Activated CD4-positive, alpha-beta memory T cell treated with anti-CD3 and anti-CD28 coated beads for 36 hours (primary cell): ENCODE measurements at places on chromosomes 1 and 21. TPM values are rescaled to one million over a fixed set of nuclear protein-coding genes. Genes with fewer than 3 reads are reported as not detected.
A peak's percentile ranks its signal among the peaks of the same experiment; 100 is the strongest.

The LRRC71 gene
- total RNA-seq = not detected

The RIMS3 gene
- 4.0 TPM for total RNA-seq

The NRIP1 gene
- 5.4 TPM for total RNA-seq

- no peaks in the 10 kb centered on the region for H3K27me3 ChIP-seq
- DNase-seq = no peak
- peaks cover 7% of the 10 kb centered on the region for H3K36me3 ChIP-seq
Observed at GRCh38 chr1:110786802-110787327, 86.1 kb upstream of the CD53 start.

The S100A14 gene
- 0.26 TPM for total RNA-seq

The FCRLB gene
- not detected for total RNA-seq

The RGS5 gene
- total RNA-seq = 3.7 TPM

DNA sequence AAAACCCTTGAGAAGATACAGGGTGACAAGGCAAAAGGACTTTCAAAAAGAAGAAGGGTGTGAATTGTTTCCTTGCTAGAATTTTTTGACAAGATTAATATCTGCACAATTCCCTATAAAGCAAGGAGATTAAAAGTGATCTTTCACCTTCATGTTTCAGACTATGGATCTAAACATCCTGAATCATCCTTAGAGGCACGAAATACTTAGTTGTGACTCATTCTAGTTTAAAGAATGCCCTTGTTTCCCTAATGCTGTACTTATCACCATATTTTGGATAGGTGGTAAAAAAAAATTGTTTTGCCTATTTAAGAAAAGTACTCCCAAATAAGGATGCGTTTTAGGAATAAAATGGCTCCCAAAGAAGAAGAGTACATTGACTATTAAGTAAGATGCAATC, 415.1 kb downstream of the LRRIQ3 start:
- no peak overlapping the region for H3K4me3 ChIP-seq
- H3K27me3 ChIP-seq = no peaks in the 10 kb centered on the region
- no peaks in the 10 kb centered on the region for H3K4me1 ChIP-seq
- H3K27ac ChIP-seq = no peak overlapping the region
- no peaks in the 10 kb centered on the region for H3K36me3 ChIP-seq

The CD1D gene
- total RNA-seq = not detected

- no peaks in the 10 kb centered on the region for H3K27me3 ChIP-seq
- H3K36me3 ChIP-seq = peaks cover 15% of the 10 kb centered on the region
- no peak overlapping the region for H3K27ac ChIP-seq
- peaks cover 22% of the 10 kb centered on the region for H3K4me1 ChIP-seq
- no peak overlapping the region for H3K4me3 ChIP-seq
Observed at GRCh38 chr21:15826147-15826780, 96.5 kb downstream of the USP25 start.

The EIF3I gene
- 299 TPM for total RNA-seq

DNA sequence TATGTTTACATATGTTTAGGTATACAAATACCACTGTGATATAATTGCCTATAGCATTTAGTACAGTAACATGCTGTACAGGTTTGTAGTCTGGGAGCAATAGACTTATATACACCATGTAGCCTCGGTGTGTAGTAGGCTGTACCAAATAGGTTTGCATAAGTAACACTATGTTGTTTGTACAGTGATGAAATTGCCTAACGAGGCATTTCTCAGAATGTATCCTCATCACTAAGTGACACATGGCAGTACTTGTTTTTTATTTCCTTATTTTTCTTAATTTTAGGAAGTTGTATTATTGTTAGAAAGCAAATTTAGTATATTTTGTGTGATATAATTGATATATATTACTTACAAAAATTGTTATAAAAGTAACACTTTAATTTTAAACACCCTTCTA, 840.9 kb downstream of the LTN1 start:
- H3K27ac ChIP-seq = no peak overlapping the region
- no peaks in the 10 kb centered on the region for H3K4me1 ChIP-seq
- no peak for DNase-seq

GRCh38 chr1:4724695-4725250, 70.4 kb downstream of the AJAP1 start:
- H3K4me3 ChIP-seq = no peak overlapping the region
- DNase-seq = no peak
- no peak overlapping the region for H3K27ac ChIP-seq
- H3K27me3 ChIP-seq = no peaks in the 10 kb centered on the region
- H3K36me3 ChIP-seq = no peaks in the 10 kb centered on the region
- H3K4me1 ChIP-seq = no peaks in the 10 kb centered on the region

- H3K4me3 ChIP-seq = peak within 1 kb of the TSS; percentile 85
- peaks cover 2% of the 10 kb centered on the region for H3K36me3 ChIP-seq
- peak; percentile 71 for DNase-seq
Observed at GRCh38 chr1:40316595-40317393, at the start of gene COL9A2. Gene COL9A2 (minus strand): TSS chr1:40317286. CDS start chr1:40317197, 89 bp downstream.

DNA sequence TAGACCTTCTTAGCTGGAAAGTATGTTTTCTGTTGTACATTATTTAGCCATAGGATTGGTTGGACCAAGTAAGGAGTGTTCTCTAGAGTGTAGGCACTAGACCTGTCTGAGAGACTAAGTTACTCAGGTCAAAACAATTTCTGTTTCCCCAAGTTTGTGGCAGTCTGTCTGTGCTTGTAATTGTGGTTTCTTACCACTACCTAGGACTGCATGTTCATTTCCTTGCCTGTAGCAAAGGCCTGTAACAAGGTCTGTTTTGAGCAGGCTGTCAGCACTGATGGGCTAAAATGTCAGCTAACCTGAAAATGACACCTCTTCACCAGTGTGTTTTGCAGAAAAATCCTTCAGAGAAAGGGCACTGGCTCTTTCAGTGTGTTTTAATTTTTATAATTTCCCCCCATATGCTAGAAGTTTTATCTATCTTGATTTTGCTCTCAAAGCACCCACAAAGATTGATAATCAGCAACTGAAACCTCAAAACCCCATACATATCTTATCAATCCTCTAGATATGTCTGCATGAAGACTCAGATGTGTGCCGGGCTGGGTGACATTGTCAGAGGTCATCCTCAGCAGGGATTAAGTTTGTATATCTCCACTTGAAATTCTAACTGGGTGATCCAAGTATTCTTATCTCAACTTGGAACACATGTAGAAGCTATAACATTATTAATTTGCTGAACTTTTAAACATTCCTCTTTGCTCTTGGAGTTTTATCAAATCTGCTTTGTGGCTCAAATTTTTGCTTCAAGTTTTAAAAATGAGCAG, 50.7 kb upstream of the ST6GALNAC3 start:
- H3K36me3 ChIP-seq = no peaks in the 10 kb centered on the region
- H3K27ac ChIP-seq = no peak overlapping the region
- H3K4me3 ChIP-seq = no peak overlapping the region
- peaks cover 6% of the 10 kb centered on the region for H3K4me1 ChIP-seq
- no peak for DNase-seq

GRCh38 chr1:119139403-119139802, 1.1 kb downstream of the WARS2 start:
- no peak overlapping the region for H3K27ac ChIP-seq
- peak; percentile 46 for DNase-seq
- H3K4me3 ChIP-seq = no peak overlapping the region
- H3K4me1 ChIP-seq = peaks cover 24% of the 10 kb centered on the region

The ATP6V1G3 gene
- not detected for total RNA-seq

The GSTM5 gene
- total RNA-seq = not detected

The RORC gene
- 9.9 TPM for total RNA-seq

The PGLYRP3 gene
- not detected for total RNA-seq

- H3K27me3 ChIP-seq = no peaks in the 10 kb centered on the region
- H3K4me1 ChIP-seq = no peaks in the 10 kb centered on the region
- no peak overlapping the region for H3K4me3 ChIP-seq
- H3K36me3 ChIP-seq = no peaks in the 10 kb centered on the region
Observed at GRCh38 chr1:191368891-191369654, 789.2 kb upstream of the RGS18 start.

- peak; percentile 16 for DNase-seq
- no peak overlapping the region for H3K4me3 ChIP-seq
- H3K4me1 ChIP-seq = no peaks in the 10 kb centered on the region
- H3K27me3 ChIP-seq = peaks cover under 1% of the 10 kb centered on the region
- no peaks in the 10 kb centered on the region for H3K36me3 ChIP-seq
Observed at GRCh38 chr1:94713472-94714141, 106.5 kb upstream of the SLC44A3 start.

GRCh38 chr1:224333309-224333926, 3.4 kb upstream of the NVL start:
- no peak for DNase-seq
- peaks cover 31% of the 10 kb centered on the region for H3K4me1 ChIP-seq
- H3K36me3 ChIP-seq = no peaks in the 10 kb centered on the region
- H3K27ac ChIP-seq = peak overlapping the region; percentile 77

DNA sequence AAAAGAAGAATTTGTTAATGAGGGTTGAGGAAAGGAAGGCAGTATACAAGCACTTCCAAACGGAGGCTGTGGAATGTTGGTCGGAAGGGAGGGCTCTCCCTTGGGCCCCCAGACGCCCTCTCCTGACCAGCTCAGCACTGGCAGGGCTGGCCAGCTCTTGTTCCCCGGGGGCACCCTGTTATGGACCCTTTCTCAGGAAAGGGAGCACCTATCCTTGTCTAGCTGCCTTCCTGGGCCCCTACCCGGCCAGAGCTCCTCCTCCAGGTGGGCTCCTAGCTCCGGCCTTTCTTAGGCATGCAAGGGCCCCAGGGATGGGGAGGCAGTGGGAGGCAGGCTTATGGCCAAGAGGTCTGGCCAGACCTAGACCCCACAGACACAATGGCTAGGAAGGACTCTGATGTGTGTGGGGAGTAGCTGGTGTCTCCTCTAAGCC, 926 bp downstream of the BLACAT1 start:
- no peak overlapping the region for H3K4me3 ChIP-seq
- H3K27ac ChIP-seq = no peak overlapping the region
- DNase-seq = no peak
- no peaks in the 10 kb centered on the region for H3K36me3 ChIP-seq
- H3K4me1 ChIP-seq = peaks cover 13% of the 10 kb centered on the region

DNA sequence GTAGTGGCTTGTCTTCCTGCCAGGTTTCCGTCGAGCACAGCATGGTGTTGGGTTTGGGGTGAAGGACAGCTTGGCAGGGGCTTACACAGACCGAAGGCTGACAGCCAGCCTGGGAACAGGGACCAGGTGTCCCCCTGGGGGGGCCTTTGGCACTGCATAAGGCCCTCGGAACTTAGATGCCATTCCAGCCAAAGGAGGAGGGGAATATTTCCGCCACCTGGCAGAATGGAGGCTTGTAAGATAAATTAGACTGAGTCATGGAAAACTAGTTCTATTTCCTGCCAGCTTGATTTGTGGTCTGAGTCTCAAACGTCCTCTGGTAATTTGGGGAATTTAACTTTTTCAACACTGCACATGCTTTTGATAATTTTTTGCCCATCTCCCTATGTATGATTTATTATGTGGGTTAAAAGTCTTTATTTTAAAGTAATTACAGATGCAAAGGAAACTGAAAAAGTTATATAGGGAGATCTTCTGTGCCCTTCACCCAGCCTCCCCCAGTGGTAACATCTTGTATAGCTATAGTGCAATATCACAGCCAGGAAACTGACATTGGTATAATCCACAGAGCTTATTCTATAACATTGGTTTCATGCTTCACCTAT, 11.5 kb upstream of the TMEM51 start:
- no peaks in the 10 kb centered on the region for H3K36me3 ChIP-seq
- H3K27ac ChIP-seq = no peak overlapping the region
- H3K4me3 ChIP-seq = no peak overlapping the region

DNA sequence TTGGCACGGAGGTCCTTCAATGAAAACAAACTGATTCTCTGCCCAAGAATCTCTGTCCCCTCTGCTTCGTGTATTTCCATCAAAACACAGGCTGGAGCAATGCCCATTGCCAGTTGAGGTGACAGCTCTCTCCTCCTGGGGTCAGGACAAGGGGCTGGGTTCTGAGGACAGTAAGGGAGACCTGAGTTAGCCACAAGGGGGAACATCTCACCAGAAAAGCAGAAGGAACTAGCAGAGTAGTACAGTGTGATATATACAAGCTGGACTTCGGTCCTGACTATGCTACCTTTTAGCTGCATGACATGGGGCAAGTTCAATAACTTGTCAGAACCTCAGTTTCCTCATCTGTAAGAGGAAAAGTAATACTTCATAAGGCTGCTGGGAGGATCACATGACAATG, 50.3 kb downstream of the SYT2 start:
- no peak overlapping the region for H3K4me3 ChIP-seq
- H3K36me3 ChIP-seq = no peaks in the 10 kb centered on the region
- peaks cover 12% of the 10 kb centered on the region for H3K27me3 ChIP-seq
- no peaks in the 10 kb centered on the region for H3K4me1 ChIP-seq
- no peak for DNase-seq

The ACKR1 gene
- not detected for total RNA-seq

DNA sequence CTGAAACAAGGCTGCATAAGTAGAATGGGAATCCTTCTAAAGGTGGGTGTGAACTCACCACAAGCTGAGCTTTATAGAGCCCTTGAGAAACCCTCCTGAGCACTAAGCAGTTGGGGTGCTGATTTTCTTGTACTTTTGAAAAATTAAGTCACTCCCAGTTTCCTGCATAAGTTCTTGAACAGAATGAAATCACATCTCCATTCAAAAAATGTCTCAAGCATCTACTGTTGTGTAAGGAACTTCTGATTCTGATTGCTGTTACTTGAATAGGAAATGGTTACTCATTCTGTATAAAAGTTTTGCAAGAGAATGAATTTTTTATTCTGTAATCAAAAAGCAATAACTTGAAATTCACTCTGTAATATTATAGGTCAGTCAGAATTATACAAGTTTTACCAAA, 50.8 kb upstream of the WNT2B start:
- no peak overlapping the region for H3K27ac ChIP-seq
- peaks cover 3% of the 10 kb centered on the region for H3K27me3 ChIP-seq
- H3K4me1 ChIP-seq = no peaks in the 10 kb centered on the region
- DNase-seq = no peak
- no peak overlapping the region for H3K4me3 ChIP-seq

DNA sequence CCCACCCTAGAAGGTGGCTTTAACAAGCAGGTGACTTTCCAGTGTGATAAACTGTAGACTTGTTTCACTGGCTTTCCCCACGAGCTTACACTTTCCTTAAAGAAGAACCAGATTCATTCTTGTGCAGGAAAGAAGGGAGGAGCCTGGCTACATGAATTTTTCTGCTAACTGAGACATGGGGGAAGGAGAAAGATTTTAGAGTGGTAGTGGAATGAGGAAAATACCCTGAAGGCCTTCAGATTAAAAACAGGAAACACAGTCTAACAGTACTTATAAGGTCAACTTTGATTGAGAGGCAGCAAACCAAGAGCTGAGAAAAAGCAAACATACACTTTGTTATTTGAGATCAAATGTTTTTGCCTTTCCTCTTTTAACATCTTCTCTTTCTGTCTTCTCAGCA, 640.9 kb upstream of the PLXNA2 start:
- no peak overlapping the region for H3K27ac ChIP-seq
- H3K4me3 ChIP-seq = no peak overlapping the region
- DNase-seq = no peak
- H3K4me1 ChIP-seq = no peaks in the 10 kb centered on the region
- H3K27me3 ChIP-seq = no peaks in the 10 kb centered on the region

GRCh38 chr1:181079382-181079781, 9.1 kb upstream of the IER5 start:
- H3K27ac ChIP-seq = no peak overlapping the region
- H3K36me3 ChIP-seq = no peaks in the 10 kb centered on the region
- peaks cover 20% of the 10 kb centered on the region for H3K4me1 ChIP-seq
- no peak overlapping the region for H3K4me3 ChIP-seq

The WNT4 gene
- not detected for total RNA-seq

The LDLRAD1 gene
- not detected for total RNA-seq
